Activated T-helper 17 cell treated with anti-CD3 and anti-CD28 coated beads, Interleukin-2, amount 50 U/mL, for 72 hours (primary cell): ENCODE measurements at places on chromosomes 16 and 17.

DNA sequence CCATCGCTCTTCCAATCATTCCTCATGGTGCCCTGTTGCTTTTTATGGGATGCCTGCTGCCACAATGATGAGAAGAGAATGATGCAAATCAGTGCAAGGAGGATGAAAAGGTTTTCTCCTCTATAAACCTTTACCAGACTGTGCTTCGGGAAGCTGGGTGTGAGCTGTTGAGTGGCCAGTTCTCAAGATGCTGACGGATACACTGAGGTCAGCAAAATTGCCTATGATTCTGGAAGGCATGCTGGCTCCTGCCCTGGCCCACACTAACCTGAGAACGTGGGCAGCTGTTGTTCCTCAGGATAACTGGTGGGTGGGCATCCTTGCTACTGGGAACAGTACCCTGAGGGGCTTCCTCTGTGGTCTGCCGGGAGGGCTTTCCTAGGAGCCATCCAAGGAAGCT, 795 bp upstream of the PIRT start:
- ATAC-seq = no peak

- no peak for ATAC-seq
Observed at GRCh38 chr16:55914383-55914782, 39.2 kb upstream of the CES5A start.

- ATAC-seq = peak; percentile 97
Observed at GRCh38 chr17:74981979-74982662, 5.3 kb upstream of the CDR2L start.

- no peak for ATAC-seq
Observed at GRCh38 chr16:88297178-88297720, 85.5 kb upstream of the ZNF469 start.

GRCh38 chr16:1979271-1980029, 1.8 kb downstream of the NOXO1 start:
- no peak for ATAC-seq

DNA sequence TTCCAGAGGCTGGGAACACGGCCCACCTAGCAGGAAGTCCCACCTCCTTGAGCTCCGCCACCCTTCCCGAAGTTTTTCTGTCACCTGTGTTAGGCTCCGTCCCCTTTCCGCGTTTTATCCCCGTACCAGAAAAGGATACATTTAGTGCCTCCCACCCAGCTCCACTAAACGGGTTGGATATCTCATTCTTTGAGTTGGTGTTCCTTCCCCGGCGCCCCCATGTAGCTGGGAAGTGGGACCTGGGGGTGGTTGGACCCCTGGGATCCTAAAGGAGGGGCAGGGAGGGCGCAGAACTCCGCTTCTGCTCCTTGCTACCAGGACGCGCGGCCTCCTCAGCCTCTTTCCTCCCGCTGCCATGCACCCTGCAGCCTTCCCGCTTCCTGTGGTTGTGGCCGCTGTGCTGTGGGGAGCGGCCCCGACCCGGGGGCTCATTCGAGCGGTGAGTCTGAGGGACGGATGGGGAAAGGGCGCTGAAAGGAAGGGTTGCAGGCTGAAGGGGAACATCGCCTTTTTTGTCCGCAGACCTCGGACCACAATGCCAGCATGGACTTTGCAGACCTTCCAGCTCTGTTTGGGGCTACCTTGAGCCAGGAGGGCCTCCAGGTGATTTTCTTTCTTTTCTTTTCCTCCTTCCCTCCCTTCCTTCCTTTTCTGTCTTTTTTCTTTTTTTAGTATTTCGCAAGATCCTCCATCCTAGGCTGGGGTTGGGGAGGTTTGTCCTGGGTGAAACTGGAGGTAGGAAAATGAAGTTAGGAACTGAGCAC, 669 bp downstream of the RNF167 start:
- ATAC-seq = no peak

DNA sequence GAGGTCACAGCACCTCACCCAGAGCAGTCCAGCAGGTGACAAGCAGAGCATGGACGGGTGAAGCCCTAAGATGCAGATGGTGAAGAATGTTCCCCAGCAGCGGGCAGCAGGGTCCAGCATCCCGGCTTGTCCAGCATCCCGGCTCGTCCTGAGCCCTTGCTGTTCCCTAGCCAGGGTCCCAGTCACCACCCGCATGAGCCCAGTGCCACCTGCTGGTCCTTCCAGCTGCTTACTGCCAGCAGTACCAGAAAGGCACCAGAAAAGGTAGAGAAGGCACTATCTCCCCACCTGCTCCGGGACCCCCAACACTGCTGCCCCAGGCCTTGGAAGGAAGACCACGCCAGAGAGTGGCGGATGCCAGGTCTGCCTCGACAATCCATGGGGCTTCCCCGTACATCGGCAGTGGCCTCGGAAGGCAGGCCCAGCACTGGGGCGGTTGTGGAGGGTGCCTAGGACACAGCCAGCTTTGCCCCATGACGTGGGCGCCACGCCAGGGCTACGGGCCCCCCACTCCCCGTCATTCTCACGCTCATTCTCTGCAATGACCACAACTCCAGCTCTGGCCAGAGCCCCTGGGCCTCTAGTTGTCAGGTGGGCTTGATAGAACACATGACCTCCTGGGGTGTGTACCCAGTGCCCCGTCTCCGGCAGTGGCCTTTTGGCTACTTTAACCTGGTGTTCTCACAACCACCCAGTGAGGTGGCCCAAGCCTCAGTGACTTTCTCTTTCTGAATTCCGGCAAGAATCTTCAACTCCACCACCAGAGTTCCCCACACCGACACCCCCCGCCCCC, 1.4 kb downstream of the CENPX start:
- ATAC-seq = no peak

DNA sequence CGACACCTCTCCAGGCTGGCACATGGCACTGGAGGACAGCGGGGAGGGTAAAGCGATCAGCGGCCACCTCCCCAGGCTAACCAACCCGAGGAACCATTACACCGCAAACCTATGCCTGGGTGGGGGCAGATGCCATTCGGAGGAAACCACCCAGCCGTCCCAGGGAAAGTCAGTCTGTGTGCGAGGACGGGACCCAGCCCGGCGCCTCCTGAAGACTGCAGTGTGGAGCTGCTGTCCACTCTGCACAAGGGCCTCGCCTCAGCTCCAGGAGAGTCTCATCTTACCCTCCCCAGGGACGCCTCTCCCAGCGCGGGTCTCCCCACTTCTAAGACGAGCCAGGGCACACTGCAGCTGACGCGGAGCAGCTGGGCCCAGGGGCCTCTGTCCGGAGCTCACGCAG, 8.0 kb downstream of the SLC38A10 start:
- ATAC-seq = no peak

DNA sequence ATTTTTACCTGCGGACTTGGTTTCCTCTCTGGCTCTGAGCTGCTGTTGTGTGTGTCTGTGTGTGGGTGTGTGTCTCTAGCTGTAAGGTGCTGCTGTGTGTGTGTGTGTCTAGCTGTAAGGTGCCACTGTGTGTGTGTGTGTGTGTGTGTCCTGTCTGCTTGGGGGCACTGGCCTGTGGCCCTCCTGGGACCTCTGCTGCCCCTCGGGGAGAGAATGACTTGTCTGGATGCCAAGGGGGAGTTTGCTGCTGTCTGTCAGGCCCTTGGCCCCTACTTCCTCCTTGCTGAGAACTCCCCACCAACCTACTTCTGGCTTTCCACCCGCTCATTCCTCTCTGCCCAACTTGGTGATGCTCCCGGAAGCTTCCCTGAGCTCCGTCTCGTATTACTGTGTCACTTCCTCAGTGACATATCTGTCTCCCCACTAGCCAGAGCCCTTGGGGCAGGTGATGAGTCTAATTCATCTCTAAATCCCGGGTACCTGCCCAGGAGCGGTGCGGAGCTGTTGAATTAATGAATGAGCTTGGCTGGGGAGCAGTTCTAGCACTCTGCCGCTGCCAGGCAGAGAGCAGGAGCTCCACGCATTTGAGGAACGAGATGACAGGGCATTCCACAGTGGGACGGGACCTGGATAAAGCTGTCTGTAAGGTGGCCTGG, 3.5 kb upstream of the LASP1NB start:
- peak; percentile 51 for ATAC-seq

DNA sequence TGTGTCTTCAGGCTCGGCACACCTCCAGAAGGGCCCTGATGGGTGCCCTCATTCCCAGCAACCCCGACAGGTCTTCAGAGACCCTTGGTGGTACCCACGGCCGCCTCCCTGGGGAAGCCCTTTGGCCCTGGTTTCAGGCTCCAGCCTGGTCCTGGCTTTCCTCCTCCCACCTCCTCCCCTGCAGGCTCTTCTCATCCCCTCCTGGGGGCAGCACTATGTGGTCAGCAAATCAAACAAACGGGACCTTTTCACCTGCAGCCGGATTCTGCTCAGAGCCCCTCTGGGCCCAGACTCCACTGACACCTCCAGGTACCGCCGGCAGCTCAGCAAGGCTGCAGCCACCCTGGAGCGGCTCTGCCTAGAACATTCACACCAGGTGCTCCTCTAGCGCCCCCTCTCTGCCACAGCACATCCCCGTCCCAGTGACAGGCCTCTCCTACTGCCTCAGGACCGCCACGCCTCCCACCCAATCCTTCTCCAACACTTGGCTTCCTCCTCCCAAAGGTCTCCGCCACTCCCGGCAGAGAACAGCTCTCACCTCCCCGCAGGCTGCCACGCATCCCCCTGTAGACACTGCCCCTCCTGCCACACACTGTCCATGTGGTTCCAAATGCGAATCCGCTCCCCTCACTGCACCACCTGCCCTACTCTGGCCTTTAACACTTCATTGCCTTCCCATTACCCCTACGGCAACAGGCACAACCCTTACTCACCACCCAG, 12.0 kb downstream of the CORO7 start:
- ATAC-seq = peak; percentile 39

- ATAC-seq = no peak
Observed at GRCh38 chr16:13391337-13391736, 489.9 kb downstream of the SHISA9 start.

DNA sequence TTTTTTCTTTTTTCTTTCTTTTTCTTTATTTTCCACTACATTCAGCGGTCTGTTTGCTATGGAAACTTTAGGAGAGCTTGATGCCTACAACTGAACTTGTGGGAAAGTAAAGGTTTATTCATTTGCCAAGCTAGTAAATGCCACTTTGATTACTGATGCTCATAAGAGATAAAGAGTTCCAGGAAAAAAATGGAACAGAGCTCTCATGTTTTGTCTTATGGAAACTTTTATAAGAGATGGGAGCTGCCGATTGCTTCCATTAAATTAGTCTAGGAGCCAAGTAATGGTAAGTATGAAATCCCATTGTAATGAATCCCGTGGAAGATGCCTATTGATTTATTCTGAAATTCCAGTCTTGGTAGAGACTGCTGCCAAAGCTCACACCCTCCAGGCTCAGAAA, 7.1 kb downstream of the ANKFN1 start:
- no peak for ATAC-seq

GRCh38 chr16:55324285-55325079, 479 bp downstream of the IRX6 start:
- no peak for ATAC-seq

DNA sequence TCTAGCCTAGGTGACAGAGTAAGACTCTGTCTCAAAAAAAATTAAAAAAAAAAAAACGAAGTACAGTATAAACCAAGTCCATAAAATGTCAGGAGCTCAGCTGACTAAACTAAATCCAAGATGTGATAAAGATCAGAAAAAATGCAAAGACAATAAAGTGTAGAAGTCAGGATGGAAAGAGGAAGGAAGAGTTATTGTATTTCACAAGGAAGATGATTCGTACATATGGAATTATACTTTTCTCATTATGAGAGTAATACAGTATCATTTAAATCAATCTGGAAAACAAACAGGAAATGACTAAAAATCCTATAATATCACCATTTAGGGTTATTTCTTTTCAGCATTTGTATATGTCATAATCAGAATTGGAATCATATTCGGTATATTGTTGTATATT, 11.4 kb upstream of the APOH start:
- ATAC-seq = no peak

DNA sequence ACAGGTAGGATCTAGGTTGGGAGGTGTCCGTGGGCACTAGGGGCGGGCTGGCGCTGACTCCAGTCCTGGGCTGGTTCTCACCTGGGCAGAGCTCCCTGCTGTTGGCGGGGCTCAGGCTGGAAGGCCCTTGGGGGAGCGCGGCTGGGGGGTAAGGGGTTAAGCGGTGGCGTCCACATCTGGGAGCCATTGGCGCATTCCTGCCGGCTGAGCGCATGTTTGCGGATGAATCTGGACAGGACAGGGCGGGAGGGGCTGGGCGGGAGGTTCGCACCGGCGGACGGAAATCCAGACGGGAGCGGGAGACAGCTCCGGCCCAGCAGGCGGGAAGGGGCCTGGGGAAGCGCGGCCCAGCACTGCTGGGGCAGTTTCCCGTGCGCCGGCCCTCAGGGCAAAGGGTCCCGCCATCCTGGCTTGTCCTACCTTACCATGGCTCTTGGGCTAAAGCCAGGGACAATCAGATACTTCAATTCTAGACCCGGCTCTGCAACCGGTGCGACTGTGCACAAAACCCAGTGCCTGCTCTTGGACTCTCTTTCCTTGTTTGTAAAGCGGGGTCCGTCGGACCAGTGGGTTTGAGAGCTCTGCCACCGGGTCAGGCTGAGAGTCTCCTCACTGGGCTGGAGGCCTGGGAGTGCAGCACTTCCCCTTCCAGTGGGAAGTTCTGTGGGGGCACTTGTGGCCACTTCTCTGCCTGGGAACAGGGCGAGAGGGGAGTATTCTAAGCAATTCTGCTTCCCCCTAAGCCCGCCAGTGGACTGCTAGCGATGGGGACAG, 7.8 kb downstream of the RARA start:
- no peak for ATAC-seq

DNA sequence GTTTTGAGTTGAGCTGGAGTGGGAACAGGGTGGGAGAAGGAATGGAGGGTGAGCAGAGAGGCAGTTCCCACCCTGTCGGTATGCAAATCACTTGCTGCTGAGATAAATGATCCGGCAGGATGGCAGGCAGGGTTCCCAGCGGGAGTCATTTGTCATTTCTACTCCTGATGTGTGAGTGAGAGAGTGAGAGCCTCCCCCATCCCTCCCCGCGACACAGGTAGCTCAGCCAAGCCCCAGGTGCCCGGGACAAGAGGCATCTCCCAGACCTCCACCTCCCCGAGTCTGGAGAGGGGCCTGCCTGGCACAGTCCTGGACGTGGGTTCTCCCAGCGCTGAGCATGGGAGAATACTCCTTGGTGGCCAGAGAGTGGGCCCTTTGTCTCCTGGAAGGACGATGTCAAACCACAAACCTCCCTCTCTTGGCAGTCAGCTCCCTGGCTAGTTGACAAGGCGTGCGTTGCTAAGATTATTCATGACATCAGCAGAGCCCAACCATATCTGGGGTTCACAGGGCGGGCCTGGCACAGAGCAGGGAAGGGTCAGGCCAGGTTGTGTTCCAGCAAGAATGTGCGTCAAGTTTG, 33.7 kb upstream of the TNRC6C start:
- no peak for ATAC-seq

DNA sequence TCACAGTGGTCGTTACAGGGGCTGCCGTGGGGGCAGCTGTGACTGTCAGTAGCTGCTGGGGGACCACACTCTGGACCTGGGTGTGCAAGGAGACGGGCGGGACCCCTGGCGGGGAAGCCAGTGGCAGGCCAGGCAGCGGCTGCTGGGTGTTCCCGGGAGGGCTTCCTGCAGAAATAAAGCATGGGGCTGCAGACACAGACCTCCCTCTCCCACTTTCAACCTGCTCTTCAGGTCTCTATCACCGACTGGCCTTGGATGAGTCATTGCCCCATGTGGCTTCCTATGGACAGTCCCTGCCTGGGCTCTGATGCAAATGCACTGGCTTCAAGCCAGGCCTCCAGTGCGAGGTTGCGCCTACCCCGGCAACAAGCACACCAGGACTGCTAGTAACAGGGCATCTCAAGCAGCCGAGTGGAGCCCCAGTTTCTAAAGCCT, 17.2 kb downstream of the SREBF1 start:
- ATAC-seq = peak; percentile 85

GRCh38 chr16:73482310-73482709, 434.4 kb upstream of the ZFHX3 start:
- ATAC-seq = no peak

GRCh38 chr17:31266042-31266441, 31.0 kb downstream of the OMG start:
- ATAC-seq = no peak
